ENCODE measurements at places on chromosomes 3 and 15. TPM values are rescaled to one million over a fixed set of nuclear protein-coding genes. Genes with fewer than 3 reads are reported as not detected.

The GPR160 gene
- total RNA-seq: 0.39 TPM

The MITF gene
- 20.7 TPM for total RNA-seq

The TM4SF1 gene
- 68.7 TPM for total RNA-seq

The SPTSSB gene
- total RNA-seq: not detected

The TMEM266 gene
- total RNA-seq: 0.39 TPM

The ALDH1L1 gene
- total RNA-seq: not detected

The CELSR3 gene
- total RNA-seq: 5.0 TPM

The INSYN1 gene
- 0.52 TPM for total RNA-seq

Measured in epithelial cell of alveolus of lung (primary cell).